ENCODE measurements at places on chromosomes 6 and 20. TPM values are rescaled to one million over a fixed set of nuclear protein-coding genes. Genes with fewer than 3 reads are reported as not detected.

DNA sequence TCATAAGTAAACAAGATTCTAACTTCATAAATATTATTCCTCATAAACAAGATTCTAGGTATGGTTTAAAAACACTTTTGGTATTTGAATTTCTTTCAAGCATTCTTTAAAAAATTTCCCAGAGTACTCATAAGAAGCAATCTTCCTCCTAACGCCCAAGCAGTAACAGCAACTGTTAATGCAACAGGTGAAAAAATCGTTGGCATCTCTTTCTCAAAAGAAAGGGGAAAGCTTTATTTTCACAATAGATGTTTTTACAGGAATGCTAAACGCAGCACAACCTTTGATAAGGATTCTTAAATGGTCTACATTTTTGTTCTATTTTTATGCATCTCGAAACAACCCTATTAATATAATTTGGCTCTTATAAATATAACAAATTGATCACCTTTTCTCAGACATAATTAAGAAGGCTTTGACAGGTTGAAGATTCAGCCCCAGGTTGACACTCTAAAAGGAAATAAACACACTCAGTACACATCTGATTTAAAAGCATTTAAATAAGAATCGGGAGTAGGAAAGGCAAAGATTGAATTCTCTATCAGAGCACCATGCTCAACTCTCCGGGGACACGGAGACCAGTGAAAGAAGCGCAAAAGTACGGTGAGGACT, 634 bp downstream of the AHI1 start:
- H3K36me3 ChIP-seq = peaks cover 9% of the 10 kb centered on the region
- no peak overlapping the region for H3K27ac ChIP-seq
- no peaks in the 10 kb centered on the region for H3K27me3 ChIP-seq
- no peak overlapping the region for H3K4me3 ChIP-seq

GRCh38 chr6:39793516-39793915, 1.3 kb downstream of the DAAM2 start:
- peaks cover 23% of the 10 kb centered on the region for H3K36me3 ChIP-seq
- H3K27ac ChIP-seq = peak overlapping the region; percentile 92
- H3K4me3 ChIP-seq = peak overlapping the region; percentile 93
- peak; percentile 54 for DNase-seq
- H3K27me3 ChIP-seq = no peaks in the 10 kb centered on the region

Gene BNIP5
- not detected for total RNA-seq

GRCh38 chr6:158853880-158854213, 34.7 kb upstream of the EZR start:
- H3K27ac ChIP-seq = no peak overlapping the region
- no peak for DNase-seq
- no peaks in the 10 kb centered on the region for H3K27me3 ChIP-seq
- H3K36me3 ChIP-seq = no peaks in the 10 kb centered on the region

Gene ACOT8
- total RNA-seq = 23.9 TPM

Gene RBPJL
- total RNA-seq = not detected

Gene LTB
- total RNA-seq = not detected

DNA sequence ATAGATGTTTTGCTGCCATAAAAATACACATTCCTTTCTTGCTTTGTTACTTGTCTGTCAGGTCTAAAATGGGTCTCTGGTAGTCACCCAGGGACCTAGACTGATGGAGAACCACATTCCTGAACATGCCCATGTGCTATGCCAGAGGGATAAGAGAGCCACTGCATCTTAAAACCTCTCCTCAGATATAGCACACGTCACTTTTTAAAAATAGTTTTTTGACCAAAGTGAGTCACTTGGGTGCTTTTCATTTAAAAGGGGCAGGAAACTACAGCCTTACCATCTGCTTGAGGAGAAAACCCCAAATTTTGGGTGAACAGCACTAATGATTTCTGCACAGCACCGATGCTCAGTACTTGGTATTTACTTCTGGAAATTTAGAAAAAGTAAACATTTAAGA, 197.8 kb downstream of the OGFRL1 start:
- no peak for DNase-seq
- peaks cover 31% of the 10 kb centered on the region for H3K4me1 ChIP-seq
- H3K27ac ChIP-seq = no peak overlapping the region
- no peak overlapping the region for H3K4me3 ChIP-seq
- no peaks in the 10 kb centered on the region for H3K36me3 ChIP-seq
- no peaks in the 10 kb centered on the region for H3K27me3 ChIP-seq

Gene KLHDC3
- total RNA-seq = 112 TPM
